Glutamatergic neuron (in vitro differentiated cells): ENCODE measurements at places on chromosomes 11 and 22. TPM values are rescaled to one million over a fixed set of nuclear protein-coding genes. Genes with fewer than 3 reads are reported as not detected.

Gene LRRC56
- total RNA-seq, result 2.6 TPM

Gene OR56A1
- total RNA-seq, result 0.15 TPM

Gene GAB2
- total RNA-seq, result 87.9 TPM

Gene ALDH3B1
- 0.22 TPM for total RNA-seq

Gene OR5A1
- total RNA-seq, result not detected

Gene A4GALT
- 61.4 TPM for total RNA-seq

Gene MOV10L1
- 0.34 TPM for total RNA-seq

Gene CFAP300
- 1.4 TPM for total RNA-seq

Gene DRD4
- 2.9 TPM for total RNA-seq

Gene RRP8
- 16.2 TPM for total RNA-seq

Gene KLHL35
- 41.4 TPM for total RNA-seq

Gene CD3G
- 0.39 TPM for total RNA-seq

Gene C11orf65
- 0.54 TPM for total RNA-seq

Gene SHISAL1
- 3.2 TPM for total RNA-seq
